ENCODE measurements at places on chromosomes 1 and 21. TPM values are rescaled to one million over a fixed set of nuclear protein-coding genes. Genes with fewer than 3 reads are reported as not detected.

The PTGS2 gene
- total RNA-seq: 1.9 TPM

The ADORA1 gene
- total RNA-seq: 9.4 TPM

The SYCP1 gene
- total RNA-seq: not detected

The NR1I3 gene
- total RNA-seq: not detected

The MAN1C1 gene
- 9.4 TPM for total RNA-seq

The CENPF gene
- 0.63 TPM for total RNA-seq

The FAM43B gene
- 1.4 TPM for total RNA-seq

The GJA9 gene
- total RNA-seq: not detected

The TSSK3 gene
- total RNA-seq: 0.63 TPM

The PADI3 gene
- not detected for total RNA-seq

The WDR3 gene
- total RNA-seq: 12.6 TPM

The ANKRD45 gene
- 0.35 TPM for total RNA-seq

The CLCNKB gene
- 4.6 TPM for total RNA-seq

The FOXD3 gene
- 1.1 TPM for total RNA-seq

The S100A8 gene
- total RNA-seq: 37.1 TPM

The FMOD gene
- total RNA-seq: 122 TPM

The PRPF38A gene
- 7.2 TPM for total RNA-seq

The OR2L2 gene
- not detected for total RNA-seq

The ATP5PO gene
- 593 TPM for total RNA-seq

The SLC1A7 gene
- total RNA-seq: 0.71 TPM

The SPATA1 gene
- 1.5 TPM for total RNA-seq

All from right atrium auricular region (tissue), 2 donors.